ENCODE measurements at places on chromosomes 2 and 18. TPM values are rescaled to one million over a fixed set of nuclear protein-coding genes. Genes with fewer than 3 reads are reported as not detected.

SPEG gene
- total RNA-seq = 0.79 TPM

DNA sequence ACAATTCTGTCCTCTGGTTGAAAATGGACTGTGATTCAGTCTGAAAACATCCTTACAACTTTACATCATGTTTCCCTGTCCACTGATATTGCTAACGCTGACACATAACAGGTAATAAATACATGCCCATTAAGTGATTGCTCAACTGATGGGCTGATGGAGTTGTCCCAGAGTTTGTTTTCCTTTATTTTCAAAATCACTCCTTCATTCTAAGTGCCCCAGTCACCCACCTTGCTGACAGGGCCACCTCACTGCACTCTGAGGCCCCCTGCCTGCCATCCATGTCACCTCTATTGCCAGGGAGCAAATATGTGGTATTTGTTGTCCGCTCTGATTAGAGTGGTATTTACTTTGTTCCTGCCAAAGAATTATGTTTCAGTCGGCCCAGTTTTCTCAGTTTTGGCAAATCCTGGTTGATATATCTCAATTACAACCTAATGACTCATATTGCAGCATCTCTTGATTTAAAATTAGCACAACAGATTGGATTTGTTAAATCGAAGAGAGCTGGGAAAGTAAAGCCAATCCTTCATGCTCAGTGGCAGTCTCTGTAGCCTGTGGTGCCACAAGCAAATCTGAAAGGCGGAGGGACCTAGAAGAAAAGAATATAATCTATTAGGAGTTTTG, 105.1 kb downstream of the RDH14 start:
- no peak for ATAC-seq

GRCh38 chr2:23283653-23284052, 101.3 kb upstream of the KLHL29 start:
- no peak for ATAC-seq

CDH2 gene
- 0.04 TPM for total RNA-seq

- no peak for ATAC-seq
Measured at GRCh38 chr2:222358876-222359275, 60.1 kb upstream of the PAX3 start.

GRCh38 chr2:62897187-62897827, 153.3 kb upstream of the OTX1 start:
- ATAC-seq = no peak

KANSL1L gene
- 10.3 TPM for total RNA-seq

DNA sequence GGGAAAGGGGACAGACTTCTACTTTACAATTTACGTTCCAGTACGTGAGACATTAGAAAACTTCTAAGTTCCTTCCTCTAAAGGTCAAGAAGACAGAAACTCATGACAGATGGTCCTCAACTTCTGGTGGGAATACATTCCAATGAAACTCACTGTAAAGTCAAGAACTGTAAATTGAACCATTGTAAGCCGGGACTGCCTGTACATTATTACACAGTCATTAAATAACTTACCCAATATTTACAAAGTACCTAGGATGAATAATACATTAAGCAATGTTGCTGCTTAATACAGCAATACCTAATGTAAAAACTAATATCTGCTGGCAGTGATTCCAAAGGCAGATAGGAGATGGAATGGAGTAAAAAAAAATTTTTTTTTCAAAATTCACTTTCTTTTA, 51.9 kb downstream of the CDH2 start:
- ATAC-seq = no peak

DNA sequence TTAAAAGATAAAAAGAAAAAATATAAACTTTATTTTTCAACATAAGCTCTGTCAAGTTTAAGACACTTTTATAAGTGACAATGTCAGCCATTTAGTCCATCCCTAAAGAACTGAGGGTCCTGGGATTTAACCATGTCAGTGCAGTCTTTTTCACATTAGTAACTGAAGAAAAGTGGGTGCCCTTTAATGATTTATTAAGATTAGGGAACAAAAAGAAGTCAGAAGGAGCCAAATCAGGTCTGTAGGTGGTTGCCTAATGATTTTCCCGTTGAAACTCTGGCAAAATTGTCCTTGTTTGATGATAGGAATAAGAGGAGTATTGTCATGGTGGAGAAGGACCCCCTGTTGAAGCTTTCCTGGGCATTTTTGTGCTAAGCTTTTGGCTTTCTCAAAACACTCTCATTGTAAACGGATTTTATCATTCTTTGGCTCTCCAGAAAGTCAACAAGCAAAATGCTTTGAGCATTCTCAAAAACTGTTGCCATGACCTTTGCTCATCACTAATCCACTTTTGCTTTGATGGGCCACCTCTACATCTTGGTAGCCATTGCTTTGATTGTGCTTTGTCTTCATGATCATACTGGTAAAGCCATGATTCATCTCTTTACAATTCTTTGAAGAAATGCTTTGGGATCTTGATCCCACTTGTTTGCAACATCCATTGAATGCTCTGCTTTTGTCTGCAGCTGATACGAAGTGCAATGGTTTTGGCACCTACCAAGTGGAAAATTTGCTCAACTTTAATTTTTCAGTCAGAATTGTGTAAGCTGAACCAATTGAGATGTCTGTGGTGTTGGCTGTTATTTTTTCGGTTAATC, 22.0 kb downstream of the TSPYL6 start:
- no peak for ATAC-seq

MYCN gene
- not detected for total RNA-seq

DNA sequence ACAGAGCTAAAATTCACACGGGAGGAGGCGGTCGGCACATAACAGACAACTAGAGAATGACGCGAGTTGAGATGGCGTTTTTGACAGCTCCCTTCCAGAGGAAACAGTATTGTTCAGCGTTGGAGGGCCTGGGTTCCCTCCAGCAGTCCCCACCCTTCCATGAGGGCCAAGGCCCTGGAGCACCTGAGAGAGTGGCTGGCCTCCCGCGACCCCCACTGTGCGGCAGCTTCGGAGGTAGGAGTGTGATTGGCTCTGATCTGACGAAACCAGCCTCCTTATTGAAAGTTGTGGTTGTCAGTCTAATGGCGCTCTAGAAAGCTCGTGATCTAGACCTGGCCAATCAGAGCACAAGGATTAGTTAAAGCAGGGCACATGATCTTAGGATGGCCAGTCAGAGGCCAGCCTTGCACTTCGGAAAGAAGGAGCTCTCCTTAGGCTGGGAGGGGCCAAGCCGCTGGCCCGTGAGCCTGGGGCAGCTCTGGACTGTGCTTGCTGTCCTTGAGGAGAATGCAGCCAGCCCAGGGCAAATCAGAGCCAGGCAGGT, 104.5 kb upstream of the CELF4 start:
- ATAC-seq = no peak

FAP gene
- total RNA-seq = not detected

DNA sequence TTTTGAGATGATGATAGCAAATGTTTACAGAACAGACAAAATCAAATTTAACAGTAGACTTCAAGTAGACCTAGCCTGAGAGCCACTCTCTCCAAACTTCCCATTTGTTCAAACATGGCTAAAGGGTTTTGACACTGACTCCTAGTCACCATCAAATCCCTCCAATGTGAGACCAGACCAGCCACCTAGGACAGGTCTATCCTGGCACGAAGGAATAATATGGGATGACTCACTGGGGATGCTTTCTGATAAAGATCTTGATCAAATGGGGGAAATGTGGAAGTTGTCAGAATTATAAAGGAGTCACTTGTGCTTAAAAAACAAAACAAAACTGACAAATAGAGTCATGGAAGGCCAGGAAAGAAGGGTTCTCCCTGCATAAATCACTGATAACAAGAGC, 95.7 kb downstream of the EDAR start:
- ATAC-seq = no peak

RAD51AP2 gene
- not detected for total RNA-seq

TMEM178A gene
- total RNA-seq = not detected

LAMA3 gene
- 0.11 TPM for total RNA-seq

DNA sequence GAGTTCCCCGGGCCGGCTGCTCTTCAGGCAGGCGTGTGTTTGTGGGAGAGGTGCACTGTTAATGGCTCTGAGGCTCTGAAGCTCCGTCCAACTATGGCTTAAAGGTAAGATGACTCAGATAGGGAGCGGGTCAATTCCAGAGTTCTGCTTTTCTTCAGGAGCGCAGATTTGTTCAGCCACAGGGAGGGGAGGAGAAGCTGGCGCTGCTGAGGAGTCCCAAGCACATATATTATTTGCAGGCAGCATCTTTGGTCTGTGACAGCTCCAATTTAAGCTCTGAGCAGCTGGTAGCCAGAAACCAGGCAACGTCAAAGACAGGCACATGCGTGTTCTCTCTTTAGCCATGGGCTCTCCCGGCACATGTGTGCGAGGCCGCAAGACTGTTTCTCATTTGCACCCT, 229.2 kb downstream of the BCL2 start:
- ATAC-seq = no peak

- no peak for ATAC-seq
Measured at GRCh38 chr2:67671464-67672450, 274.6 kb downstream of the ETAA1 start.

CDK5R2 gene
- not detected for total RNA-seq

GRCh38 chr2:100018341-100019193, 123.8 kb downstream of the AFF3 start:
- no peak for ATAC-seq

DNA sequence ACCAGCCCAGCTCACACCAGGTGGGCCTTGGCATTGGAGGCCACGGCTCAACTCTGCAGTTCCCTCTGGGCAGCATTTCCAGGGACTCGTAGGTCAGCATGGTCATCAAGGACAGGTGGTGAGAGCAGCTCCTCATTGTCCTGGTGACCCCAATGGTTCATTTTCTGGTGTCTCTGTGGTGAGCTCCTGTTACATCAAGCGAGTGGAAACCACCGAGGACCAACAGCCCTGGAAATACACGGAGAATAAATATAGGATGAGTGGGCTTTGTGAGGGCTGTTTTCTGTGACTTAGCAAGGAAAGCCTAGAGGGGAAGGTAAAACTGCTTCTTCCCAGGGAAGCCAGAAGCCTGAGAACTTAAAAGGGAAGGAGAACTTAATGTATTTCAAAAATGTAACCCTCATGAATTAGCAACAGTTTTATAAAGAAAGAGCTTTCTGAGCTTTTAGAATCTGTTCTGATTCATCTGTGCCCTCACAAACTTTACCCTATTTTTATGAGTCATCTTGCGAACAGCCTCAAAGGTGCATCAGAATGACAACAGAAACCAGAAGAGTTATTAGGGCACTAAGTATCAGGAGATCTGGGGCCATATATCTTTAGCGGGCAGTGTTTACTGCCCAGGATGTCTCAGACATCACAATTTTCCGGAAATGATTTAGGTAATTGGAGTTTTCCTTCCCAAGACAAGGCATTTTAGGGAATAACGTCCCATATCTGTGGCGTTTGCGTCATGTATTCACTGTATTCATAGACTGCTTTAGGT, 18.7 kb downstream of the C2orf92 start:
- peak; percentile 98 for ATAC-seq

GRCh38 chr2:163731735-163732134, 4.1 kb downstream of the FIGN start:
- ATAC-seq = no peak

UGT1A10 gene
- total RNA-seq = 0.16 TPM

GRCh38 chr2:121386707-121387106, 101.7 kb upstream of the TFCP2L1 start:
- ATAC-seq = peak; percentile 78

DNA sequence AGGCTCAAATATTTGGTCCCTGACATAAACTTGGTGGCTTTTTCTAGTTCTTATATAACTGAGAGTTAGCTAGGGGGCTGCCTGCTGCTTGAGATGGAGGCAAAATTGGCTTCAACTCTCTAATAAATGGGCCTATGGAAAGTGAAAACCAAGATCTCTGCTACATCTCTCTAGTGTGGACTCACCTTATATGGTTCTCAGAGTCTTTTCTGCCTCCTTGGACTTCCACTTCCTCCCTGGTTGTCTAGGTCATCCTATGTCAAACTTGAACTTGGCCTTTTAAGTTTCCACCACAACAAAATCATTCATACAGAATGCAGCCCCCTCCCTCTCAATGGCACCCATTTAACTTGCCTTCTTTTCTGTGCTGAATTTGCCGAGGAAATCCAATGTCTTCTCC, 23.9 kb upstream of the ARHGAP25 start:
- no peak for ATAC-seq

TRIM43 gene
- total RNA-seq = not detected

PHLPP1 gene
- 12.1 TPM for total RNA-seq

- ATAC-seq = no peak
Measured at GRCh38 chr2:100121124-100121718, 21.2 kb downstream of the AFF3 start.

DNA sequence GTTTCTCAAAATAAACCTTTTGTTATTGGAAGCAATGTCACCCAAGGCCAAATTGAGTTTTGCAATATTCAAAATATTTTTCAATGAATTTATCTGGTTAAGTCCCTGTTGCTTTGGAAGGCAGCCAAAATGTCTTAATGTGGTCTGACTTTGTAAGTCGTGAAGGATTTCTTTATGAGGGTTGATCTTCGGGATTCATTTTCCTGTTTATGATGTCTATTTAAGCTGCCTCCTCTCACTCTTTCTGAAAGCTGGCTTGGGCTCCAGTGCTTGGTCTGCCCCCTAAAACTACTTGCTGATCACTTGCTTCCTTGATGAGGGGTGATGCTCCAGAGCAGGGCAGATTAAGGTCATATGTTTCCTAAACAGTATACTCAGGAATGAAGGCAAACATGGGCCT, 141.1 kb downstream of the ANTXR1 start:
- no peak for ATAC-seq

GRCh38 chr2:218047536-218048225, 21.4 kb upstream of the RUFY4 start:
- no peak for ATAC-seq

Measured in activated T-helper 17 cell treated with anti-CD3 and anti-CD28 coated beads, Interleukin-2, amount 50 U/mL, for 72 hours (primary cell).